ENCODE measurements at places on chromosomes 7 and 10. TPM values are rescaled to one million over a fixed set of nuclear protein-coding genes. Genes with fewer than 3 reads are reported as not detected.

DNA sequence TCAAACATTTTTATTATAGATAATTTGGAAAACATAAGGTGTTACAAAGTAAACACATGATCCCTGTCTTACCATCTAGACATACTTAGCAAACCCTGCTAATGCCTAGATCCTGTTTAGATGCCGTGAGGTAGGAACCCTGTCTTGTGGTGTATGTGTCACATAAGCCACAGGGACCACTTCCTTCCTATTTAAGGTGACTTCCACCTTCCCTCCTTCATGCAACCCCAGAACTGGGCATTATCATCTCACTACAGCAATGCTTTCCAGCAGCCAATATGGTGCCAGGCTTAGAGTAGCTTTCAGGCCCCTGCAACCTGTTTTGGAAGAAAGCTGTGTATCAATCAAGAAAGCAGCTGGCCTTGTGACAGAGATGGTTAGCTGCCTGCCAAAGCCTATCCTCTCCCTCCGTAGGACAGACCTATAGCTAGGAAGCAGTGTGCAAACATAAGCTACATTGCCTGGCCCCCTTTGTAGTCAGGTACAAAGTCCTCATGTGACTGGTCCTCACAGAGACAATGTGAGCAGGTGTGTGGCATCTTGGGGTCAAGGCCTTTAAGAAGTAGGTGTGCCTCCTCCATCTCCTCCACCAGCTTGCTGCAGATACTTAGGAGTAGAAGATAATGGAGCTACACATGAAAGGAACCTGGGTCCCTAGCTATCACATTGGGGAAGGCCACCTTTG is 146.8 kb downstream of the SPAG6 start:
- no peak for DNase-seq

The PAPOLB gene
- total RNA-seq = 0.22 TPM

GRCh38 chr7:106369352-106369751 is 84.6 kb upstream of the NAMPT start:
- no peak for DNase-seq

GRCh38 chr7:158805414-158805813 is 23.9 kb downstream of the ESYT2 start:
- DNase-seq = no peak

The AKR1C1 gene
- total RNA-seq = 4.2 TPM

DNA sequence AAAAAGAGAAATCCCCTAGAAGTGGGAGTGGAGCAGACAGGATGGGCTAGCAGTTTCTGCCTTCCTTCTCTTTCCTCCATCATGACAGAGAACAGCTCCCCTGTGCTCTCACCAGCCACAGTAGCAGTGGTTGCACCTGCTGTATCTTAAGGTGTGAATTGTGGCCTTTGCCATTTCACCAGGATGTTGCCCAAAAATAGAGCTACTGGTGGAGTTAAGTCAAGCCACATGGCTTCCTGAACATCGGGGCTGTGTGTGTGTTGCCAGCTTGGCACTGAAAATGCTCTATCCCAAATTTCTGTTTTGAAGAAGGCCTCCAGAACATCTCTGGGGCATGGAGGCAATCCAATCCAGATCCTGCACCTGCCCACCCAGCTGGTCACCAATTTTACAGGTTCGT is 348.7 kb downstream of the EXOC4 start:
- no peak for DNase-seq

The TLX1 gene
- total RNA-seq = not detected

DNA sequence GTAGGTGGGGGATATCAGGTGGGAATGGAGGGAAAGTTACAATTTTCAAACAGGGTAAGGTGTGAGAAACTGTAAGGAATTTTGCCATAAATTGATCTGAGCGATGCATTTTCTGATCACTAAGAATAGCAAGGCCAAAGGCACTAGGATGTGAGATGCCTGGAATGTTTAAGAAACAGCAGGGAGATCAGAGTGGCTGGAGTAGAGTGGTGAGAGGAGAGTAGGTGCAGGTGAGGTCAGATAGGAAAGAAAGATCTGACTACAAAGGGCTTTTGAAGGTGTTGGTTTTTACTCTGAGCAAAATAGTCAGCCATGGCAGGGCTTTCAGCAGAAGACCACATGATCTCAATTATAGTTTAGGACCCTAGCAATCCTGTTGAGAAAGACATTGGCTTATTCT is 55.0 kb downstream of the HDAC9 start:
- no peak for DNase-seq

- DNase-seq = no peak
Observed at GRCh38 chr7:23467291-23467805, 2.9 kb downstream of the IGF2BP3 start.

The SFTPA2 gene
- total RNA-seq = 0.11 TPM

The EVX1 gene
- total RNA-seq = 1.4 TPM

- peak; percentile 89 for DNase-seq
Observed at GRCh38 chr10:44310762-44311562, 73.9 kb downstream of the CXCL12 start.

The CCDC172 gene
- total RNA-seq = not detected

The LAMTOR4 gene
- total RNA-seq = 109 TPM

GRCh38 chr10:93150289-93150688 is 76.6 kb downstream of the CYP26A1 start:
- DNase-seq = no peak

The PCDH15 gene
- 24.0 TPM for total RNA-seq

The HKDC1 gene
- not detected for total RNA-seq

DNA sequence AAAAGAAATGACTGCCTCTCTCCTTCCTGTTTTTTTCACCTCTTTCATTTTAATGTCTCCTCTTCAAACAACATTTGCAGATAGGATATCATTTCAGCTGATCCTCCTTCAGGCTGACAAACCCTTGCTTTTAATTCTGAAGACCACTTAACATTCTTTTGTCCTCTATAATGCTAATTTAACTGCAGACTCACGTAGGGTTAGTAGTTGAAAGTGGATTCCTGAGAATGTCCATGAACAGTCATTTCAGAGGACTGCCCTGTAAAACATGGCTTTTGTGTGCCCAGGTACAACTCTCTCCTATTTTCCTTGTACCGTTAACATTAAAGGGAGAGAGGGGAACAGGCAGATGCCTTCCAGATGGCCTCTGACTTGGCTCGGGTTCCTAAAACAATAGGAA is 524.4 kb downstream of the SDK1 start:
- no peak for DNase-seq

The TMEM196 gene
- not detected for total RNA-seq

- DNase-seq = no peak
Observed at GRCh38 chr10:11713963-11714362, 28.2 kb upstream of the ECHDC3 start.

DNA sequence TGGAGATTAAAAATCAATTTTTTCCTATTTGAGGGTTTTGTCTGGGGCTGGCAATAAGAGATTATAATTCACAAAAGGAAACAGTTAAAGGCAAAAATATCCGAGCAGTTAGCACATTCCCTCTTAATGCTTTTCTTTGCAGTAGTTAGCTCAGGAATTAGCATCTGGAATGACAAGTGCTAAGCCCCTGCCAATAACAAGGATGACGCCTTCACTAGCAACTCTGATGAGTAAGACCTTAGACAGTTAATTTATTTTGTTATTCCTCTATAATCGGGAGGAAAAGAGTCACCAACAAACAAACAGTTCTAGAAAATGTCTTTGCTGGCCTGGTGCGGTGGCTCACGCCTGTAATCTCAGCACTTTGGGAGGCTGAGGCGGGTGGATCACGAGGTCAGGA is 151.3 kb downstream of the TRIL start:
- no peak for DNase-seq

DNA sequence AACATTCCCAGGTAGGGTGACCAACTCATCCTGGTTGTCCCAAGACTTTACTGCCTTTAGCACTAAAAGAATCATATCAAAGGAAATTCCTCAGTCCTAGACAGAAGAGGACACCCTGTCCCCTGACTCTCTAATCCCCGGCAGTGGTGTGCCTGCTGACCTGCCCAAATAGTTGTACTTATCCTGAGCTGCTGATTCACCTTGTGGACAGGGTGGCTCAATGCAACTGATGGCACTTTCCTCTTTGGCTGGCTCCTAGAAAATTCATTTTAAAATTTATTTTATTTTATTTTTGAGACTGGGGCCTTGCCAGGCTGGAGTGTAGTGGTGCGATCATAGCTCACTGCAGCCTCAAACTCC is 111.7 kb downstream of the JCAD start:
- no peak for DNase-seq

The SMO gene
- total RNA-seq = 134 TPM

The SPAM1 gene
- total RNA-seq = not detected

GRCh38 chr10:113245286-113245685 is 295.2 kb downstream of the TCF7L2 start:
- no peak for DNase-seq

GRCh38 chr10:48429309-48429708 is 122.8 kb downstream of the MAPK8 start:
- DNase-seq = no peak

DNA sequence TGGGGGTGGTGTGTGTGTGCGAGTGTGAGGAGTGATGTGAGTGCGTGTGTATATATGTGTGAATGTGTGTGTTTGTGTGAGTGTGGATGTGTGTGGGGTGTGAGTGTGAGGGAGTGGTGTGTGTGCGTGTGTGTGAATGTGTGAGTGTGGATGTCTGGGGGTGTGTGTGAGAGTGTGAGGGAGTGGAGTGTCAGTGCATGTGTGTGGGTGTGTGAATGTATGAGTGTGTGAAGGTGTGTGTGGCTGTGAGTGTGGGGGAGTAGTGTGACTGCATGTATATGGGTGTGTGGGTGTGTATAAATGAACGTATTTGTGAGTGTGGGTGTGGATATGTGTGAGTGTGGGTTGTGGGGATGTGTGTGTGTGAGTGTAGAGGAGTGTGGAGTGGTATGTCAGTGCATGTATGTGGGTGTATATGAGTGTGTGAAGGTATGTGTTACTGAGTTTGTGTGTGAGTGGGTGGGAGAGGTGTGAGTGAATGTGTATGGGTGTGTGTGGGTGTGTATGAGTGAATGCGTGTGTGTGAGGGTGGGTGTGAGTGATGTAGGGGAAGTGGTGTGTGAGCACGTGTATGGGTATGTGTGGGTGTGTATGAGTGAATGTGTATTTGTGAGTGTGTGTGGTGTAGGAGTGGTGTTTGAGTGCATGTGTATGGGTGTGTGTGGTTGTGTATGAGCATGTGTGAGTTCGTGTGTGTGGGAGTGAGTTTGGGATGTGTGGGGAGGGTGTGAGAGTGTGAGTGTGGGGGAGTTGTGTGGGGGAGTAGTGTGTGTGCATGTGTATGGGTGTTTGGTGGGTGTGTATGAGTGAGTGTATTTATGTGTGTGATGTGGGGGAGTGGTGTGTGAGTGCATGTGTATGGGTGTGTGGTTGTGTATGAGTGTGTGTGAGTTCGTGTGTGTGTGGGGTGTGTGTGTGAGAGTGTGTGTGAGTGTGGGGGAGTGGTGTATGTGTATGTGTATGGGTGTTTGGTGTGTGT is 28.5 kb upstream of the NUB1 start:
- DNase-seq = no peak

GRCh38 chr7:41809940-41810576 is 107.2 kb upstream of the INHBA start:
- no peak for DNase-seq

DNA sequence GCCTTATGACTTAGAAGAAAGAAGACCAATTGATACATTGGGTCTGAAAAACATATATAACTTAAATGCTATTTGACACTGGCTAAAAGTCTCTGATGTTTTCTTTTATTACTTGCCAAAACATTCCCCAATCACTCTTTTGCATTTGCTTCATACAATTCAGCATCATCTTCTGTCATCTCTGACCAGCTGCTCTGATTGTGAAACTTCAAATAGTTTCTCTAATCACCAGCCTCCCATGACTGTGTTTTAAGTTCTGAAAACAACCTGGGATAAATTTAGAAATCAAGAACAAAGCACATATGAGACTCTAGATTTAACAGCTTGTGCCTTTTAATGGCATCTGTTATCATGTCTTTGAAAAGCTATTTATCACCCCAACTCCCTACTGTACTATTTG is 208.4 kb upstream of the KCND2 start:
- no peak for DNase-seq

Data from mesothelial cell of epicardium (in vitro differentiated cells).